ENCODE measurements at places on chromosomes 13 and 19.

- no peak for DNase-seq
Observed at GRCh38 chr13:97058926-97059325, 64.7 kb upstream of the OXGR1 start.

DNA sequence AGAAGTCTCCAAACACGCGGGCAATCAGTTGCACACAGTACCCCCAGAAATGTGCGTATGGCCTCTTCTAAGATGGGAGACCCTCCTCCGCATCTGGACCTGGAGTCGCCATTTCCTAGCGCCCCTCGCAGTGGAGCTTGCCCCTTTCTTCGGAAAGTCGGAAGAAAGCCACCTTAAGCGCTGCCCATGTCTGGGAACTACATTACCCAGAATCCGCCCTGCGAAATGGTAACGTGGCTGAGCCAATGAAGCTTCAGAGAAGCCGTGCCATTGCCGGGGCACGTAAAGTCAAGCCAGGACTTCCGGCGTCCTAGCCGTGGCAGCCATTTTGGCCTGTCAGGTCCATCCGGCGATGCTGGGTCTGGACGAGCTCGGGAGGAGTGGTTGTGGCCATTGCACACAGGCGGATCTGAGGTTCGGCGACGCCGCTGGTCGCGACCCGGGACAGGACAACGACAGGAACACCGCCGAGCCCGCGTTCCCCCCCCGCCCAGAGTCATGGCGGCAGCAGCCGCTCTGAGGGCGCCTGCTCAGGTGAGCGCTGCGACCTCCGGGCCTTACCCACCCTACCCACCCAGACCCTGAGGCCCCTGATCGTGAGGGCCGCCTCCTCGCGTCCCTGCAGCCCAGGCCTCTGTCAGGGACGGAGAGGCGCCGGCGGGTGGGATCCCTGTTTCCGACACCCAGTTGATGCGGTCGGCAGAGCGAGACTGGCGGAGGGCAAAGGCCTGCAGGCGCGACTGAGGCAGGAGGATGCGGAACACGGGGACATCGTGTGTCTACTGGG, at the start of gene ZNF586:
Gene ZNF586, plus strand, starts transcription at position 332 of the 787 bp plus-strand sequence. Its CDS starts 167 bp downstream, at position 499.
- peak; percentile 94 for DNase-seq

DNA sequence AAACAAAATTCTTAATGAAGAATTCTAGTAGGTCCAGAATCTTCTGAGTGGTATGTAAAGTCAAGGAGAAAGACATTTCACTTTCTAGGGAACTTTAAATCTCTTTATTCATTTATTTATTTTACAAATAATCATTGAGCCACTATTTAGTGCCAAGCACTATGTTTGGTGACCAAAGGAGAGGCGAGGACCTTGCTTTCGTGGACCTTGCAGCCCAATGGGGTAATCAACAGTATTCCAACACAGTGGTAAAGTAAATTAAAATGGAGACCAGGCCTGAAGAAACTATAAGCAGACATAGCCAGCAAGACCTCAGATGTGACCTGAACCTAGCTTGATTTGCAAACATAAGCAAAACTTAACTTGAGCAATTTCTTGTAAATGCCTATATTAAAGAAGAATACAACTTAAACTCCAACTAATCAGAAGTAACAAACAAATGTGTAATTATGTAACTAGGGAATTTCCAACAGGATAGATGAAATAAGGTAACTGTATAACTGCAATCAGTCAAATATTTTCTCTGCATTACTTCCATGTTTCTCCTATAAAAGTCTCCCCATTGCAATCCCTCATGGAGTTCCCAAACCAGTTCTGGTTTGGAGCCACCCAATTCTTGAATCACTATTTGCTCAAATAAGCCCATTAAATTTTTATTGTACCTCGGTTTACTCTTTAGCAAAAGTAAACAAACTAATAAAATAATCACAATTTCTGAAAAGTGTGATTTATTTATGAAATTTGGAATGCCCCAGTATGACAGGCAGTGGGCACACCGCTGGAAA, 67.6 kb downstream of the MBNL2 start:
- DNase-seq, result no peak

GRCh38 chr19:12647490-12648071, 19.0 kb downstream of the MAN2B1 start:
- DNase-seq, result peak; percentile 43

DNA sequence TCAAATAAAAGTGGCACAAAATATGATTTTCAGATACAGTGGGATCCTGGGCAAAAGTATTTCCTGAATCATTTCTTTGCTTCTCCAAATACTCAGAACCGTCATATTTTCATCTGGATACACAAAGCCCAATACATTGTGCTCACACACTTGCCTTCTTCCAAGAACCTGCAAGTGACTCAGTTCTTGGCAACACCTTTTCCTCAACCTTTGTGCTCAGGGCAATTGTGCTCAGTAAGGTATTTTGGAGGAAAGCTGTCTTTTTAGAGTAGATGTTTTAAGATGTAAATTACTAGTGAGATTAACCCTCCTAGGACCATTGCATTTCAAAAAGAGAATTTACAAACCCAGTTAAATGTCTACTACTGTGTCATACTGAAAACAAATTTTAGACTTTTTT, 233.5 kb downstream of the EFNB2 start:
- DNase-seq, result no peak

- DNase-seq, result no peak
Observed at GRCh38 chr19:51330366-51330765, 11.6 kb downstream of the VSIG10L start.

DNA sequence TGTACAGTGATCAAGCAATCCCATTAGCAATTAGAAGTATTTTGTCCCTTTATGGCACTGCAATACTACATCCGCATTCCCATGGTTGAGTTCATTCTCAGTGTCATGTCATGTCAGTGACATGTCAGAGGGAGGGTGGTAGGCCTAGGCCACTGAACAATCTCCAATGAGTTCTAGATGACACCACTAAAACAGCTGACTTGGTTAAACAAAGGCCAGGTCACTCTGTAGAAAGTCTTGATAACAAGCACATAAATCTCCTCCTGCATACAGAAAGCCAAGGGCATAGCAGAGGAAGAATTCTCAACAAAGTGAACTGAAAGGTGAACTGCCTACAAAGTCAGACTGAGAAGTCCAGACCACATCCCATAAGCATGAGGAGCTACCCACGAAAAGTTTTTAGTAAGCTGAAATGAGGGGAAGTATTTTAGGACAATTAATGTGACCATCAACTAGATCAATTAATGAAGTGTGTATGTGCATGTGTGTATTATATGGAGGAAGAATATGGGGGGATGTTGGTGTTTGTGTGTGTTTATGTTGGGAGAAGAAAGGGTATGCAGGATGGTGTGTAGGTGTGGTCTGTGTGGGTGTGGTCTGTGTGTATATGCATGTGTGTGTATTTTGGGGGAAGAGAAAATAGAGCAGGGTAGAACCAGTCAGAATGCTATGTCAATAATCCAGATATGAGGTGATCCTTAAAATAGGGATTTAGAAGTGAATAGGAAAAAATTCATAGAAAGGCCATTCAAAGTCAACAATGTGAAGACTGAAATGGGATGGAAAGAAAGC, 67.7 kb downstream of the TBC1D4 start:
- DNase-seq, result no peak

DNA sequence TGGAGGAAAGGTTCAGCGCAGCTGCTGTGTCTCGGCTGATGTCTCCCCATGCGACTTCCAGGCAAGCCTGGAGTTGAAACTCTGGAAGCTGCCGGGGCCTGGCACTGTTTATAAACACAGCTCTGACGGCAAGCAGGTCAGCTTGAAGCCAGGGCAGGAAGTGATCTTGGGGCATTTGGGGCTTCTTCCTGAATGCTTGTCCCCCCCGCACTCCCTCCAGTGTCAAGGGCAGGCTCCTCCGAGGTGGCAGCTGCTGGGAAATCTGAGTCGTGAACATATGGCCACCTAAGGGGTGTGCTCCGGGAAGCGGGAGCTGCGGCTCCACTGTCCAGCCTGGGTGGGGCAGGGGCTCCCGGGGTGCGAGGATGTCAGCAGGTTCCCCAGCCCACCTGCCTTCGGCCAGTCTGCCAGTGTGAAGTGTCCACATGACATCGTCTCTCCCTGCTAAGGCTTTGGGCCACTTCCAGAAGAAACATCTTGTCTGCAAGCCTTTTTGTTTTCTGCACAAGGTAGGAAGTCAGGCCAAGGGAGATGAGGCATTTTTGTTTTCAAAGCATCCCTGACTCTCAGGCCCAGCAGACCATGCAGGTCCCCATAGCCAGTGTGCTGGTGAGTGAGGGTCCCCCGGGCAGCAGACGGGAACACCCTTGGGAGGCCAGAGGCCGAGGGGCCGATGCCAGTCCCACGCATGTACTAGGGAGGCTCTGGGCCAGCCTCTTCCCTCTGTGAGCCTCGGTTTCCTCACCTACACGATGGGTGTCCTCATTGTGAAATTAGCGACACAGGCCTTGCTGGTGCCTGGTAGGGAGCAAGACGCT, 2.7 kb downstream of the PIAS4 start:
- no peak for DNase-seq

DNA sequence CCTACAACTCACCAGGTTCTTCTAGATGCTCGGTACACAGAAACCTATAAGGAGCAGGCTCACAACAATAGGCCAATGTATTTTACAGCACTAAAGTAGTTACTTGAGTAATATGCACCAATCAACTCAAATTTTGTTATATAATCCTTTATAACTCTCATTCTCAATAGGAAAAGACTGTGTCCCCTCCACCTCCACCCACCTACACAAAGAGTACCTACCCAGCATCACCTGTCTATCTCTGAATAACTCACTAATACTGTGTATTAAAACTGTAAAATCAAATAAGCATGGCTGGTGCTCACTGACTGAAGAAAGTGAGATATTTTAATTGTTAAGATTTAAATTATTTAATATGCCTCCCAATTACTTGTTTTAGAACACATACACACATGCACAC, 146.3 kb downstream of the ENOX1 start:
- no peak for DNase-seq

DNA sequence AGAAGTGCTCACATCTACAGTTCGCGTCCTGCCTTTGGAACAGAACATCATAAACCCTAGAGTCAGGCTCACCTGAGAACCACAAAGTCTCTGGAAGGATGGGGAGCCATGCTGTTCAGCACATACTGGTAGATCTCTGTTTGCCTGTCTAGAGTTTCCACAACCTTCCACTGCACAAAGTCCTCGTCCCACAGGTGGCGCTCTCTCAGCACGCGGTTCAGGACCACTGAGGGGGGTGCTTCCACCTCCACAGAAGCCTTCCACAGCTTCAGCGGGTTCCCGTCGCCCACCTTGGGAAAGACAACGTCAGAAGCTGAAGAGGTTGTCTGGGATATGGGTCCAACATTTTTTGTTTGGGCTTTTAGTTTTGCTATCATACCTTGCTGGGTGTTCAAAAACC, 93.6 kb downstream of the KL start:
- no peak for DNase-seq

DNA sequence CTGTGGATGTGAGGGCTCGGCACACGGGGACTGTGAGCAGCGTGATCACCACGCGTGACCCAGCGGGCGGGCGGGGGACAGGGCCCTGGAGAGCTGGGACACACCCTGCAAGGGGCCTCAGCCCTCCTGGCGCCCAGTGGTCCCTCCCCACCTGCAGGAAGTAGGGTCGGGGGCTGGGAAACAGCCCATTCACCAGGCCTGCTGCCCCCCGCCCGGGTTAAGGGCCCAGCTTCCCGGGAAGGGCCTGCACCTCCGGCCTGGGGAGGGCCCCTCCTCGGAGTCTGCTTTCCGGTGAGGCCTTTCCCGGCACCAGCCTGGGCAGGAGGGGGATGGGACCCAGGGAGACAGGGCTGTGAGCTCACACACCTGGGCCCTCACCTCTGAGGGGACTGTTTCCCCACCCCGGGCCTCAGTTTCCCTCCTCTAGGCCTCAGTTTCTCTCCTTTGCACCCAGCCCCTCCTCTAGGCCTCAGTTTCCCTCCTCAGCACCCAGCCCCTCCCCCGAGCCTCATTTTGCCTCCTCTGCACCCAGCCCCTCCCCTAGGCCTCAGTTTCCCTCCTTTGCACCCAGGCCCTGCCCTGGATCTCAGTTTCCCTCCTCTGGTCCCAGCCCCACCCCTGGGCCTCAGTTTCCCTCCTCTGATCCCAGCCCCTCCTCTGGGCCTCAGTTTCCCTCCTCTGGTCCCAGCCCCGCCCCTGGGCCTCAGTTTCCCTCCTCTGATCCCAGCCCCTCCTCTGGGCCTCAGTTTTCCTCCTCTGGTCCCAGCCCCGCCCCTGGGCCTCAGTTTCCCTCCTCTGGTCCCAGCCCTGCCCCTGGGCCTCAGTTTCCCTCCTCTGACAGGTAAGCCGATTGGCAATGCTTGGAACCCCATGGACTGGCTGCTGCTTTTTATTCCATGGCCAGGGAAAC, 1.9 kb upstream of the MADCAM1 start:
- DNase-seq, result no peak

Data from natural killer cell (primary cell).